ENCODE measurements at places on chromosomes 5 and 9. TPM values are rescaled to one million over a fixed set of nuclear protein-coding genes. Genes with fewer than 3 reads are reported as not detected.

The KIF20A gene
- 66.6 TPM for total RNA-seq

The GARNL3 gene
- 3.4 TPM for total RNA-seq

The FOXD4L6 gene
- not detected for total RNA-seq

The HTR1A gene
- total RNA-seq = not detected

The RFX3 gene
- 16.6 TPM for total RNA-seq

The WDR55 gene
- 25.9 TPM for total RNA-seq

The HDHD3 gene
- total RNA-seq = 16.5 TPM

The WHRN gene
- 1.9 TPM for total RNA-seq

The TLR4 gene
- not detected for total RNA-seq

The CAMLG gene
- 35.2 TPM for total RNA-seq

The FAM163B gene
- total RNA-seq = not detected

The PCDHGB1 gene
- not detected for total RNA-seq

The CYSRT1 gene
- total RNA-seq = 0.42 TPM

The CTSL gene
- 6.1 TPM for total RNA-seq

The SLC24A2 gene
- not detected for total RNA-seq

The SLC36A3 gene
- total RNA-seq = not detected

The FOXD4L5 gene
- total RNA-seq = 0.07 TPM

The NIM1K gene
- total RNA-seq = 2.3 TPM

The SLC2A6 gene
- total RNA-seq = 1.6 TPM

The LCN10 gene
- 1.2 TPM for total RNA-seq

The CDH9 gene
- not detected for total RNA-seq

The OBP2B gene
- not detected for total RNA-seq

The GAPT gene
- total RNA-seq = not detected

The PCDHGB7 gene
- total RNA-seq = not detected

The ST8SIA4 gene
- 32.0 TPM for total RNA-seq

The FST gene
- total RNA-seq = 0.54 TPM

The FRMD3 gene
- total RNA-seq = 0.35 TPM

The CATSPER3 gene
- 0.40 TPM for total RNA-seq

The CSF1R gene
- total RNA-seq = 0.76 TPM

The NOXA1 gene
- total RNA-seq = 1.7 TPM

The STPG3 gene
- total RNA-seq = not detected

The CAAP1 gene
- total RNA-seq = 17.1 TPM

The TEK gene
- not detected for total RNA-seq

The DAPK1 gene
- total RNA-seq = 3.9 TPM

The INSL6 gene
- total RNA-seq = not detected

The HACD4 gene
- 2.7 TPM for total RNA-seq

The REEP2 gene
- total RNA-seq = 4.0 TPM
